NCI-H187 (cell line): ENCODE measurements at places on chromosomes 3 and 15.
A peak's percentile ranks its signal among the peaks of the same experiment; 100 is the strongest.

GRCh38 chr3:160169139-160169976 is 55.9 kb upstream of the C3orf80 start:
- DNase-seq, result no peak

GRCh38 chr15:99113547-99114271 is 8.8 kb downstream of the SYNM start:
- no peak for DNase-seq

DNA sequence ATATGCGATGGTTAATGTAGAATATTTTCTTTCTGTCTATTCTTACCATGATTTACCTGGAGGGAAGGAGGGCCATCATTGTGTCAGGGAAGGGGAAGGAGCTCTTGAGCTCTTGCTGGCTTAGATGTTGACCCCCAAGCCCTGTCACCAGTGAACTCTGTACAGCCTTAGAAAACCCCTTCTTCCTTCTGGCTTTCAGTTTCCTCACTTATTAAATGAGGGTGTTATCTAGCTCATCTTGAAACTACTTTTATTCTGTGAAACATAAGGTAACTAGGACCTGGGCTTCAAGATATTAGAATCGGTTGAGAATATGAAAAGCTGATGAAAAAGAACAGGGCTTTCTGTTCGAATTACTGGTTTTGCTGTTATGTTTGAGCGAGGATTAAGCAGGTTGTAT is 25.1 kb upstream of the UTS2B start:
- DNase-seq, result no peak

- DNase-seq, result no peak
Measured at GRCh38 chr3:123054931-123055330, 11.9 kb upstream of the PDIA5 start.

- DNase-seq, result no peak
Measured at GRCh38 chr3:30752970-30753369, 141.5 kb downstream of the GADL1 start.

- DNase-seq, result no peak
Measured at GRCh38 chr3:31765871-31766270, 215.2 kb downstream of the OSBPL10 start.

DNA sequence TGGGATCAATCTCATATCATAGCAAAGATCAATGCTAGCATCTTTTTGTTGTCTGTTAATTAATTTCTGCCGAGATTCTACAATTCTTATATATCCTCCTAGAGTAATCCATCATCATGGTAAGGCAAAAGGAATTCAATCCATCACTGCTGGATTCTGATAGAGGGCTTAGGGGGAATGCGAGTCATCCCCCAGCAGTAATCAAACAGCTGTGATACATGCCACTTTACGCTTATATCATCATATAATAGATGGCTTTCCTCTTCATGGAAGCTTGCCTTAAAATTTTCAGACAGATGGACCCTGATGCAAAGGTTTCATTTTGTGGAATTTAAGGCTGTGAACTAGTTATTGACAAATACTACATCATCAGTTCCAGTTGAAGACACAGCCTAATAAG is 645.9 kb downstream of the CADM2 start:
- no peak for DNase-seq

DNA sequence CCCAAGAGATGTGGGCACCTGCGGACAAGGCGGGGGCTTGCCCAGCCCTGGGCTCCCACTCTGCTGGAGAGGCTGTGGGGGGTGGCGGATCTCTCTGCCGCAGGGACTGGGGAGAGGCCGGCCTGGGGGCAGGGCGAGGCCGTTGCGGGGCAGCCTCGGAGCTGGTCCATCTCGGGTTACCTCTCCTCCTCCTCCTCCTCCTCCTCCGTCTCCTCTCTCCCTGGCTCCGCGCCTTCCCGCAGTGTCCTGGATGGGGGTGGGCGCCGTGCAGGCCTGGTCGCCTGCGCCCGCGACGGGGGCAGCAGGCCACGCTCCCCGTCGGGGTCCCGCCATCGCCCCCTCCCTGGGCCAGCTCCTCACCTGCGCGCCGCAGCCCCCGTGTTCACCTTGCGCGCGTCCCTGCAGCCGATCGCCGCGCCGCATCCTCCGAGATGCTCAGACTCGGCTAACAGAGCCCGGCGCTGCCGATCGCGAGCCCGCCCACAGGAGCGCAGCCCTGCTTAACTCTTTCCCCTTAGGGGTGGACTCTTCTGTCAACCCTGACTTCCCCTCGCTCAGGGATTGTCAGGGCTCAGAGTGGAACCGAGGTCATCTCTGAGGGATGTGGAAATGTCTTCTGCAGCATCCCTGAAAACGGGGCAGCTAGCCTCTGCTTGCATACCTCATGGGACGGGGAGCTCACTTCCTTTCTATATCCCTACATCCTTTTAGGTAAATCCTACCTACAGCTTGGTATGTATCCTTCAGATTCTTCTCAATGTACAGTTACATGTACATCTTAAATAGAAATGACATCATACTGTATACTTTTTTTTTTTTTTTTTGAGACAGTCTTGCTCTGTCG is at the start of gene PRRT3:
PRRT3 (minus strand) TSS at position 447 of the 844 bp plus-strand sequence. CDS start 2,293 bp downstream, outside the sequence.
- no peak for DNase-seq

DNA sequence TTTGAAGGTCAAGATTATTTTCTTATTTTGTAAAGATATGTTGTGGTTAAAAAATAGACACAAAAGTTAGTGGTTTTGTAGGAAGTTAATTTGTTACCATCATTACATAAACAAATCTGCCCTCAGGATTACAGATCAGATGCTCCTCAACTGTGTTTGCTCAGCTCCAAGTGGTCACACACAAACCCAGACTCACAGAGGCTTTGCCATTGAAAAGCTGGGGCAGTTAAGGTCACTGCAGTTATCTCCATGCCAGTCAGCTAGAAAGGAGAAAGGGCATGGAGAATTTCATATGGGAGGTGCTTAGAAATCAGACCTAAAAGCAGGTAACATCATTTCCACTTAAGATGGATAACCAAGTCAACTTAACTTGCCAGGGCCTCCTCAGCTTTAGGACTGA is 825.7 kb upstream of the GBE1 start:
- DNase-seq, result no peak

GRCh38 chr15:100277087-100277855 is 64.5 kb downstream of the ADAMTS17 start:
- DNase-seq, result no peak

DNA sequence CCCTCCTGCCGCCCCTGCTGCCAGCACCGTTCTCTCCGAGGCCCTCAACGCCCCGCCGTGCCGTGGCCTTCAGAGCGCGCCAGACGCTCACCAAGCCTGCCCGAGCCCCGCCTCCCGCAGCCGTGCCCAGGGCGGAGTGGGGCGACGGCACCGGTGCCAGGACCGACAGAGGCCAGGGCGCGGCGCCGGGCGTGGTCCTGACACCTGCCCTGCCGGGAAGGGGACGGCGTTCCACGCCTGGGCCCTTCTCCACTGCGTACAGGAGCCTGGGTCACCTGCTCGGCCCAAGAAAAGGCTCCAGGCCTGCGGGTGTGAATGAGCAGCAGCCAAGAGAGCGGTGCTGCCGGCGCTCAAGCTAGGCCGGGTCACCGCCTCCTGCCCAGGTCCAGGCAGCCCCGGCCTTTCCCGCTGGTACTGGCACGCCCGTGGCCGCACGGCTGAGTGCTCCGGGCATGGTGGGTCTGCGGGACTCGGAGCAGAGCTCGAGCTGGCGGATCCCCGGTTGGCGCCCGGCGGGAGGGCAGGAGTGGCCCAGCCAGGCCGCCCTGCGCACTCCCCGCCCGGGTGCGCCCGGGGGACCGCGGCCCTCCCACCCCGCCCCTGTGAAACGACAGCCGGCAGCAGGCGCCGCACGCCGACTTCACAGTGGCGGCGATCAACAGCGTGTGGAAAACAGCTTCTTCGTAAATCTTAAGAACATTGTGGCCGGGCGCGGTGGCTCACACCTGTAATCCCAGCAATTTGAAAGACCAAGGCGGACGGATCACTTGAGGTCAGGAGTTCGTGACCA is 4.2 kb downstream of the OCA2 start:
- no peak for DNase-seq

DNA sequence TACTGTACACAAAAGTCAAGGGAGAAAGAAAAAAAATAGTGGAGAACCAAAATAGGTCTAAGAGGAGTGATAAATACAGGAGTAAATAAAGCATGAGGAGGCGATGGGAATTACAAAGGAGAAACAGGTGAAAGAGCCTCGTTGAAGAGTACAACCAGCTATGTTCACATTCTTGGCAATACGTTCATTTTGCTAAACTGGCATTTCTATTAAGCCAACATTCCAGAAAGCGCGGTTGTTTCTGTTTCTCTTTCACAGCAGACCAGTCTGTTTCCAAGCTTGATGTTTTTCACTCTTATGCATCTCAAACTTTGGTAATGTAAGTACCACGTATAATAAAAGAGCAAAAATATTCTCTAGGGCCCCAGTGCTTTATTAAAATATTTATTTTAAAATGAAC is 74.5 kb downstream of the NSUN3 start:
- no peak for DNase-seq

DNA sequence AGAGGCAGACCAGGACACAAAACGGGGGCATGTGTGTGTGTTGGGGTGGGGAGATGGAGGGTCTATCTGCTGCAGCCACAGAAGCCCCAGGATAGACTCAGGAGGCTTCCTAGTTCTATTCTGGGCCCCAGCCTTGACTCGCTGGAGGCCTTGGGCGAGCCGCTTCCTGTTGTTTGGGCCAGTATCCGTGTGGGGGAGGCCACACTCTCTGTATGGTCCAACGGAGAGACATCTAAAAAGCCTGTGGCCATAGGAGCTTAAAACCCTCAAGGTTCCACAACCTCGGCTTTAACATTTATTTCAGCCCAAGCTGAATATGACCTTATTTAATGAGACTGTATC is 32.8 kb downstream of the POC1A start:
- DNase-seq, result no peak

DNA sequence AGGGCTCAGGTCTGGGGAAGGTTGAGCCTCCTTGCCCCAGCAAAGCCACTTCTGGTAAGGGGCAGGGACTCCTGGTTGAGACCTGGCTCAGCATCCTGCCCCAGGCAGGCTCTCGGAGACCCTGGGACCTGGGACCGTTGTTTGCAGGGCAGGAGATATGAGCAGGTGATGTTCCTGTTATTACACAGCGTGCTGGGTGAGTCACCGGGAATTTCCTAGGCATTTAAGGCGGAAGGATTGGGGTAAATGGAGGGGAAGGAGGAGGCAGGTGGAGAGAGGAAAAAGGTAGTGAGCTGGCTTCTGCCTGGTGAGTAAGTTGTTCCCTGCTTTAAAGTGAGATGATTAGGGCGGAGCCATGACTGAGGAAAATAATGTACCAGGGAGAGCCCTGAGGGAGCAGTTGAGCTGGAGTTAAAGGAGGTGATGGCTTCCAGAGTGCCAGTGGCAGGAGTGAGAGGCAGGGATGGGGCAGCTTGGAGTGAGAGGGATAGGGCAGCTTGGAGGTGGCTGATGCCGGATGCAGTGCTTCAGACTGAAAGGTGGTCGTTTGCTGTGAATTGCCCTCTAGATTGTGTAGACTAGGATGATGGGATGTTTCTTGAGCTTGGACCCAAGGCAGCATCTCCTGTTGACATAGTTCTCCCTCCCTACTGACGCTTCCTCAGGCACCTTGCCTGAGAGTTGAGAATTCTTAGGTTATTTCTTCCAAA is 79.4 kb downstream of the AAGAB start:
- DNase-seq, result no peak

GRCh38 chr15:85541744-85542143 is 161.3 kb downstream of the AKAP13 start:
- no peak for DNase-seq

GRCh38 chr3:108108416-108108815 is 17.6 kb upstream of the CD47 start:
- DNase-seq, result no peak

- no peak for DNase-seq
Measured at GRCh38 chr3:138344754-138345153, 3.6 kb upstream of the MRAS start.

- DNase-seq, result no peak
Measured at GRCh38 chr15:23467110-23467600, 20.1 kb upstream of the GOLGA6L2 start.

DNA sequence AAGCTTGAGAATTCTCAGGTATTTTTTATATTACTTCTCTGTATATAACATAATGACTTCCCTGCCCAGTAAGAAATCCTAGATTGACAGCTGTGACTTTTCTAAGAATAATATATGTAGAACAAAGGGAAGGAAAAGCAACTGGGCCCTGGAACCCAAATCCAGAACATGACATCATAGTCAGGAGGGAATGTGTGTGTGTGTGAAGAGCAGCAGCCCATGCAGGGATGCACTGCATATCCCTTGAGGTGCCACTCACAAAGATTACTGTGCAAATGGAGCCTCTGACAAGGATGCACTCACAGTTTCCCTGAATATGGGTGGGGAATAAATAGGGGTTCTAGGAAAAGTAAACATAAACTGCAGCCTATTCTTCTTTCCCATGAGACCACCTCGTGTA is 279.5 kb downstream of the NEK10 start:
- DNase-seq, result no peak

GRCh38 chr15:36948982-36949381 is 151.4 kb downstream of the MEIS2 start:
- no peak for DNase-seq

- no peak for DNase-seq
Measured at GRCh38 chr3:63861306-63861705, 2.3 kb downstream of the THOC7 start.

DNA sequence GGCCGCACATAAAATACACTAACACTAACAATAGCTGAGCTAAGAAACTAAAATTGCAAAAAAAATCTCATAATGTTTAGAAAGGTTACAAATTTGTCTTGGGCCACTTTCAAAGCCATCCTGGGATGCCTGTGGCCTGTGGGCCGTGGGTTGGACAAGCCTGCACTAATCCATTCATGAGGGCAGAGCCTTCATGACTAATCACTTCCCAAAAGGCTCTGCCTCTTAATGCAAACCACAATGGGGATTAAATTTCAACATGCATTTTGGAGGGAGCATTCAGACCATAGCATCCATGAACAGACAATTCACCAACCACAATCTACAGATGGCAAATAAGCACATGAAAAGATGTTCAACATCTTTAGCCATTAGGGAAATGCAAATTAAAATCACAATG is 128.2 kb downstream of the SUCLG2 start:
- DNase-seq, result no peak

DNA sequence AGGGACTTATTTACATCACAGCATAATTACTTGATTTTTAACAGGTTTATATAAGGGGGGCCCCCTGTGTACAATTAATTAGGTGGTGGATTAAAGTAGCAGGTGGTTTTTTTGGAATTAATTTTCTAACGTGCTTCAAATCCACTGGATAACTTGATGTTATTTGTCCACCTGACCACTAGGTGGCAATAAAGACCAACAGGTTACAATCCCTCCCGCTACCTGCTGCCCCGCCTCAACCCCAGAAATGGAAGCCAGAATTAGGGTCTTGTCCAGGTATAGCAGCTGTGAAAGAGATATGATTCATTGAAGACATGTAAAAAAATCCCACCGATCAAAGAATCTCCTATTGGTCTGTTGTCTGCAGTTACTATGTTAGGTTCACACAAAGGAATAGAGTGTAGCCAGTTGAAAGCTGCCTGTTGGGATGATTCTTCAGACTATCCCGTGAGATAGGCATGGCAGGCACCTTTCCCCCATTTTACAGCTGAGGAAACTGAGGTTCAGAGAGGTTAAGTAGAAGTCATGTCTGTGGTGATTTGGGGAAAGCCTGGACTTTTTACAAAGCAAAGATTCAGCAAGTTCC is 44.0 kb downstream of the MFSD1 start:
- peak; percentile 8 for DNase-seq
